ENCODE measurements at places on chromosomes 4 and X.

- DNase-seq = no peak
Observed at GRCh38 chr4:11904846-11905739, 476.4 kb upstream of the HS3ST1 start.

GRCh38 chr4:83369831-83370639 lies 35.4 kb upstream of the HPSE start:
- DNase-seq = peak; percentile 23

DNA sequence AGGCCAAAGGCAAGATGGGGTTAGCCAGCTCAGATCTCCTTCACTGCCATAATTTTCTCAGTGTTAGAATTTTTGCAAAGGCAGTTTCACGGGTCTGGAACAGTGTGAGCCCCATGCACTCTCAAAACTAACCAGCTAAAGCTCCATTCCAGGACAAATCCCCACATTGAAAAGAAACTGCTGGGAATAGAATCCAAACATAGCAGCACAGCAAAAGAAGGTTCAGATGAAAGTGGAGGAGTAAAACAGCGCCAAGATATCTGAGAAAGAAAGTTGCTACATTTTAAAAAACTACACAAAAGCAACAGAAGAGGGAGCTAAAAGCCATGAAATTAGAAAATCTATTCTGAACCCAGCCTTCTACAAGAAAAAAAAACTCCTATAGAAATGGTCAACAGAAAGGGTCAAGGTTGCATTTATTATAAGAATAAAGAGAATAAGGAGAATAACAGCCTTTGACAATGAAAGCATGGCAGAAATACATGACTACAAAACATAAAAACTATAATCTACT lies 39.6 kb upstream of the SLC7A3 start:
- peak; percentile 26 for DNase-seq

DNA sequence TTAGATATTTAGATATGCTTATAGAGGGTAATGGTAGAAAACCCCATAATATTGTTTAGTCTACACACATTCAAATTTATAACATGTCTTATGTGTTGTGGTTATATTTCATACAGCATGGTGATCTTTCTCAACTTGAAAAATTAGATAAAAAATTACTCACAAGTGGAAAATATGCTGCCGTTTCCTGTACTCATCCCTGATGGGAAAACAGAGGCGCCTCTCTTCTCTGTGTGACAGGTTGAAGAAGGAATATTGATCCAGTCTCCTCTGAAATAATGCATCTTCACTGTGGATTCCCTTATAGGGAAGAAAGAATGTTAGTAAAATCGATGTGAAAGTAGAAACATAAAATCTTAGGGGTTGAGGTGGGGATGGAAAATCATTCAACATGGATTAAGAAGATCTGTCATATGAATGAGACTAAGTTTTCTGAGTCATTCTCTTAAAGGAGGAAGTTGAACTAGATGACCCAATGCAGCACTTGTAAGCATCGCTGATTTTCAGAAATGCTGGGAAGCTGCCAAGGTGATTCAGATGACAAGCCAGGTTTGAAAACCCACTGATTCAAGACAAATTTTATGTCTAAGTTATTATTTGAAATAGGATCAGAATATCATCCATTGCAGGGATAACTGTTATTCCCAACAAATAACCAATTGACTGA lies 70.7 kb downstream of the ANKRD50 start:
- DNase-seq = no peak

DNA sequence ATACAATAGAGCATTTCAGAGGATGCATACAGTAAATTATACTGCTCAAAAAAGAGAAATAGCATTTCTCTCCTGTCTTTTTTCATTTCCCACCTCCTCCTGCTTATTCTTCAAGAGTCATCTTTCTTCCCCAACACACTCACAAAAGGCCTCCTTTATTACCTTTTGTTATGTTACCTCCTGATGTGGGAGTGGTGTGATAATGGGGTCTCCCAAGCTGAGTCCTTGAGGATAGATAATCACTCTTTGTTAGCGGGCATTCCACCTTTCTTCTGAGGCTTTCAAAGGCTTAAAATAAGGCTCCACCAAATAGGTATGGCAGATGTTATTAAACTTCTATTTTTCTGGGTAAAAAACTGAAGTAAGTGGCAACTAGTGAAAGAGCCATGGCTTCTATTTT lies 159.8 kb downstream of the CPEB2 start:
- DNase-seq = no peak

GRCh38 chr4:56871371-56871866 lies 36.3 kb upstream of the REST start:
- peak; percentile 14 for DNase-seq

GRCh38 chr4:141860974-141861373 lies 224.6 kb downstream of the IL15 start:
- no peak for DNase-seq

DNA sequence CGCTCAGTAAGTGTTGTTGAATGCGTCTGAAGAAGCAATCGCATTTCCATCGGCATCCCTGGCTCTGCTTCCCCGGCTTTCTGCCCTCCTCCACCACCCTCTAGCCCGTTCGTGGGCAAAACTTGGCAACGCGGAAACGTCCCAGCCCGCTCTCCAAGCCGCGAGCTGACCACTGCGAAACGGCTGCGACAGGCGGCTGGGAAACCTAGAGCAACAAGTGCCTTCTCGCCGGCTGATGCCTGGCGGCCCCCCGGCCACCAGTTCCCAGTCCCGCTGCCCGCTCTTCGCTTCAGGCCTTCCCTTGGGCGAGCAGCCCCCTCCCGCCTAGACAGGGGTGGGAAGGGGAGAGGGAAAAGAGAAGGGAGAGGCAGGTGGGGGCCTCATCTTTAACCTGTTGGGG lies 837 bp downstream of the CITED1 start:
- DNase-seq = no peak

DNA sequence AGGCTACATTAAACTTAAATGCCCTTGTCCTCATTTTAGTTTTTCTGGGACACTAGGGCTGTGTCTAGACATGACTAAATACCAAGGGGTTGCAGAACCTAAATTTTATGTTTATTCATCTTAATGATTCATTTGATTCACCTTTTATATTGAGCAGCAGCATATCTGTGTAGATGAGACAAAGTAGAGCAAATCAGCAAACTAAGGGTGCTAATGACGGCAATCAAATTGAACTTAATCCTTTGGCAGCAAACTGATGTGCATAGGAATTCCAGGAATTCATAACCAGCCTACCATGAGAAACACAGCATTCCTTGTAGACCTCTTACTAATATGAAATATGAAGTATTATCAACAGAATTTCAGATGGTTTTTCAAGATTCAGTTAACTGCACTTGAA lies 25.1 kb downstream of the EPHA5 start:
- no peak for DNase-seq

DNA sequence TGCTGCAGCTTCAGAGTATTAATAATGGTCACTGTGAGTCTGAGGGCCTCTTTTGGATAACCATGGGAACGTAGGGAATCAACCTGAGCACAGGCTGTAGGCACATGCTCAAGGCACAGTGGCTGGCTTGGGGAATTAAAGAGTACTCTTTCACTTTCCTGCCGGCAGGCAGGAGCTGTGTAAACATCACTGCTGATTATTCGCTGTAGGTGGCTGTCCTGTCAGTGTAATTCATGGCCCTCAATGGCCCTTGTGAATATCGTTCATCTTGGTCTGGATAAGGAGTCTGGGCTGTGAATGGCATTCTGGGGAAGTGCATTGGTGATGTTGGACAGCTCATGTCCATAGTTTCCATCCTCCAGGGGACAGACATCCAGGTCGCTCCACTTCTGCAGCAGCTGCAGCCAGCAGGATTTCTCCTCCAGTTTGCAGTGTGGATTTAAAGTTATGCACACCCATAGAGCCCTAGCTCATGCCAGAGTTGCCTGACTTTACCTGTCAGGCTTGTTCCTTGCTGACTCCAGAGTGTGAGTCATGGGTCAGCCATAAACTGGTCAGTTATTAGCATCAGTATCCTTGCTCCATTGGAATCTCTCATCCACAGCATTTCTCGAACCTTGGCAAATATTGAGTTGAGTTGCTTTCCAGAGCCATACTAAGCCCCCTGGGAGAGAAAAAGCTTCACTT lies 43.0 kb downstream of the C4orf33 start:
- DNase-seq = no peak

- DNase-seq = no peak
Observed at GRCh38 chr4:154908168-154908567, 127.1 kb downstream of the RBM46 start.

DNA sequence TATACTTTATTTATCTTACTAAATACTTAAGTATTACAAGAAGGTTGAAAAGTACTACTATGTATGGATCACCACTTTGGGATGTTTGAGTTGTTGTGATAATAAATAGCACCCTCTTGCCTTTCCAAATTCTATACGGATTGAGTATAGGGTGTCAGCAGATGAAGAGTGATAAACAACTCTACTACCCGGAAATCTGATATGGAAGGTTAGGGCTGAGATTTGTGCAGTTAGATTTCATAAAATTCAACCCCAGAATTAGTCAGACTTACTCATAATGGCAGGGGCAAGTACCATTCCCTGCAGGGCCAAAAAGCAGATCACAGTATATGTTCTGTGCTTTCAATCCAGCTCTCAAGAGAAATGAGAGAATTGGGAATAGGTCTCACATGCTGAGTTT lies 1008.9 kb upstream of the PCDH7 start:
- DNase-seq = no peak

Data from midbrain (tissue), 1 donor.